ENCODE measurements at places on chromosomes 5 and 9.
A peak's percentile ranks its signal among the peaks of the same experiment; 100 is the strongest.

- DNase-seq, result no peak
Observed at GRCh38 chr5:14143546-14143840, 351 bp downstream of the TRIO start.

- DNase-seq, result no peak
Observed at GRCh38 chr5:93924628-93925027, 183.2 kb upstream of the POU5F2 start.

GRCh38 chr9:124834591-124834990 is 18.7 kb upstream of the WDR38 start:
- DNase-seq, result no peak

- DNase-seq, result no peak
Observed at GRCh38 chr9:97572892-97573365, 60.2 kb downstream of the TSTD2 start.

- DNase-seq, result no peak
Observed at GRCh38 chr5:142445266-142445665, 120.4 kb upstream of the SPRY4 start.

GRCh38 chr9:76744336-76744735 is 19.9 kb upstream of the PCA3 start:
- no peak for DNase-seq

DNA sequence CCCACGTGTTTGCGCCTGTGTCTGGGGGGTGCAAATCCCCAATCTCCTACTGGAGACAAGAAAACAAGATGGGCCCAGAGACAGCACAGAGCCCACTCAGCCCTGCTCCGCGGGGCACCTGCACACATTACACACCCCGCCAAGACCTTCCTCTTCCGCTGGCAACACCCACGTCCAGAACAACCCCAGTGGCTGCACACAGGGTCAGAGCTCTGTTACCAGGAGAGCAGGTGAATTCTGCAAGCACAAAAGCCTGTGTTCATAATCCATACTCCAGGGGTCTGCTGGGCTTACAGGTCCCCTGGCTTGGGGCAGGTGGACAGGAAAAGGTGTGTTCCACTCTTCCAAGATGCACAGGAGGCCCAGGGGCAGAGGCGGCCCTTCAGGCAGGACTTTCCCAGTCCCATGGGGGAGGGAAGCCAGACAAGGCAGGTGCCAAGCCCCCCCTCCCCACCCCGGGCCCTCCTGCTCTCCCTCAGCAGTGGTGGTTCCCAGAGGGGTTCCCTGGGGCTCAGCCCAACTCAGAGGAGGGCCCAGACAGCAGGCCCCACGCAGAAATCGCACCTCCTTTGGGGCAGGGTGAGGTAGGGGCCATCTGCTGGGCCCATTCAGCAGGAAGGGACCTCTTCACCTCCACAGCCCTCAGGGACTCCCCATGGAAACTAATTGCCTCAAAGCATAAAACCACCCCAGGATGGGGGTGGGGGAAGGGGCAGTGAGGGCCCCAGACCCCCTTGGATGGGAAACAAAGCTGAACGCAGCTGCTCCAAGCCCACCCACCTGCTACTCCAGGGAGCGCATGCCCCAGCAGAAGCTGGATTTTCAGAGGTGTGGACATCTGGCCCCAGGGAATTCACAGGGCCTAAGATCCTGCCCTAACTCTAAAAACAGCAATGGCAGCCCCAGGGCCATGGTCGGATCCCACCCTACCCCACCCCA is 105.3 kb downstream of the VAV2 start:
- DNase-seq, result no peak

- no peak for DNase-seq
Observed at GRCh38 chr9:34034698-34035065, 14.0 kb downstream of the UBAP2 start.

- no peak for DNase-seq
Observed at GRCh38 chr5:154365823-154366222, 80.0 kb upstream of the SAP30L start.

GRCh38 chr5:3110371-3110770 is 358.9 kb upstream of the IRX2 start:
- no peak for DNase-seq

DNA sequence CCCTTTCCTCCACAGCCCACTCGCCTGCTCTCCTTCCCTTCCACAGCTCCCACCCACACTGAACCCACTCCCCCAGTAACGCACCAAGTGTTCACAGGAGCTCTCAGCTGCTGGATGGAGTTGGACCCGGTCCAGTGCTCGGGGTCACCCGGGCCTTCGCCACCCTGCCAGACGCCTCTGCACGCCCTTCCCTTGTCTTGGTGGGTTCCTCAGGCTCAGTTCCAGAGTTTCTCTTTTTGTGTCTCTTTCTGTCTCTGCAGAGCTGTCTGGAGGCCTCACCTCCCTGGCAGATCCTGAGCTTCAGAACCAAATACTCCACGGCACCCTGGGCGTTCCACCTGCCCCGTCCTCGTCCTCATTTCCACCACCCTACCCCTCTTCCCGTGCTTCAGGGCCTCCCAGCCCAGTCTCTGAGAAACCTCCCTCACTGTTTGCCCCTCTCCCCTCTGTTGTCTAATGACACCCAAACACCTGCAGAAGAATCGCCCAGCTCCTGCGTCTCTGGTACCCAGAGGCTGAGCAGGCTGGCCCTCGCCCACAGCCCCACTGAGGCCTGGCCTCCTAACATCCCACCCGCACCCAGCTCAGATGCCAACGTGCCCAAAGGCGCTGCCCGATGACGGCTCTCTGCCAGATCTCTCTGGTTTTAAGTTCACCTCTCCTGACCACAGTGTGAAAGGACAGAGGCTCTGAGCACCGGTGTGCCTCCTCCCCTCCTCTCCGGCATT is 74.3 kb downstream of the COL23A1 start:
- DNase-seq, result no peak

- DNase-seq, result no peak
Observed at GRCh38 chr5:116497631-116498030, 77.0 kb downstream of the SEMA6A start.

- DNase-seq, result no peak
Observed at GRCh38 chr5:9283021-9283420, 262.9 kb downstream of the SEMA5A start.

- no peak for DNase-seq
Observed at GRCh38 chr5:97021416-97021815, 85.5 kb downstream of the LNPEP start.

DNA sequence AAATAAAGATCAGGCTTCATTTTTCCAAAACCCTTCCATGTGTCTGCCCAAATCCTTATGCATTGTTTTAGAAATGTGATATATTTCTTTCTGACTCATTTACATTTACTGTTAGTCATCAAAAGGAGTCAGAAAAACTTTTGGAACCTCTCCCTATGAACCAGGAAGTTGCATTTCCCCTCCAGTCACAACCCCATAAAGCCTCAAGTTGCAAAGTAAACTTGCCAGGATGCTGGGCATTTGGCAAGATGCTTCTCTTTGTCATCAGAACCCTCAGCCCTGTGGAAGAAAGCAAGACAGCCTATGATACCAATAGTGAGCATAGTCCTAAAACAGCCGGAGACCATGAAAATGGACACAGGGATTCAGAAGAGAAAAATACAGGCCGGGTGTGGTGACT is 84.2 kb downstream of the MUSK start:
- DNase-seq, result no peak

GRCh38 chr5:178499352-178499751 is 90.8 kb downstream of the COL23A1 start:
- no peak for DNase-seq

GRCh38 chr9:112050544-112051475 is 124.3 kb downstream of the SUSD1 start:
- DNase-seq, result no peak

GRCh38 chr5:156934450-156935211 is 28.4 kb downstream of the TIMD4 start:
- DNase-seq, result peak; percentile 51

GRCh38 chr9:21402386-21403251 is 6.3 kb upstream of the IFNA8 start:
- DNase-seq, result no peak

DNA sequence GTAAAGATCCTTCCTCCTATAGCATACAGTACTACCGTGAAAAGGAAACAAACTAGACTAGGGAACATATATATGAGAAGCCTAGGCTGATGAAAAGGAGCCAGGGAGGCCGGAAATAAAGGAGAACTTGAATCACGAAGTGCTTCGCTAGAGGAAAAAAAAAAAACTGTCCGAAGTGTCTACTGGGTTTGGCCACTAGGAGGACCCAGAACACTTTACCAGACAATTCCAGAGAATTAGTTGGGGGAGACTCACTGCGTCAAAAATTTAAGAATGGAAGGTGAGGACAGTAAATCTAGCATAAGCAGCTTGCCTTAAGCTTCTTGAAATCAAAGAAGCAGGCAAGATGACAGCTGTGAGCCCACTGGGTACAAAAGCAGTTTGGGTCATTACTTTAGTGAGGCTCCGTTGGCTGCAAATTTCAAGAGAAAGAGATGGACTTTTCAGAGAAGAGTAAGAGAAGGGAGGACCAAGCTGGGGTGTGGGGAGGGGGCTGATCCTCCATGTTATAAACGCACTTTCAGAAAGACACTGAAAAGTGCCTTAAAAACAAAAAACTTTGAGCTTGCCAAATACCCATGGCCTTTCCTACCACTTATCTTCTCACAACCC is 47.4 kb downstream of the P4HA2 start:
- no peak for DNase-seq

DNA sequence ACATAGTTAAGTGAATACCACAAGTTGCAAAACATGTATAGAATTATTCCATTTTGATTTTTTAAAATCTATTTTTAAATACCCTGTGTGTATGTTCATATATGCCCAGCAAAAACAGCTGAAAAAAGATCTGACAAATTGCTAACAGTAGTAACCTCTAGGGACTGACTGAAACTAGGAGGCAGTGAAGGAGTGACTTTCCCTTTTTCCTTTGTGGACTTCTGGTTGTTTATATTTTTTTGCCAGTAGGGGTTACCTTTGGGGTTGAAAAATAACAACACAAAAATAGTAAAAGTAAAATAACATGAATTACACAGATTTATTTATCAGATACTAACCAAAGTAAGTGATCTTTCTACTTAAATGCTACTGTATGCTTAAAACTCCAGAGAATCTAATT is 2.9 kb downstream of the MEGF9 start:
- no peak for DNase-seq

- no peak for DNase-seq
Observed at GRCh38 chr9:2233274-2233673, 218.1 kb downstream of the SMARCA2 start.

DNA sequence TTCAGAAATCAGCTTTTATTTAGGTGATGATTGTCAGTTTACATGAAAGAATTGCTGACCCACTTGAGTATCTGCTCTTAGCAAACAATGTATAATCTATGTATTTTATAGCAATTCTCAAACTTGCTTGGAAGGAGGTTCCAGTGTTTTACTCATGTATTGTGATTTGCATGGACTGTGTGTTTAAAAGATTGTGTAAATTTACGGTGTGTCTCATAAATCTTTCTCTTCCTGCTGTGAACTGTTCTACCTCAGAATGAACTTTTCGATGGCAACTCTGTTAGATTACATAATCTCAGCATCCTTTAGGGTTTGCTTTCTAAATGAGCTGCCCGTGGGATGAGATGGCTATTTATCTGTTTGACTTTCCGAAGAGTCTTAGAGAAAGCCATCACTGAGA is 122.5 kb downstream of the MEF2C start:
- no peak for DNase-seq

- no peak for DNase-seq
Observed at GRCh38 chr9:34650816-34651215, 1.2 kb upstream of the IL11RA start.

DNA sequence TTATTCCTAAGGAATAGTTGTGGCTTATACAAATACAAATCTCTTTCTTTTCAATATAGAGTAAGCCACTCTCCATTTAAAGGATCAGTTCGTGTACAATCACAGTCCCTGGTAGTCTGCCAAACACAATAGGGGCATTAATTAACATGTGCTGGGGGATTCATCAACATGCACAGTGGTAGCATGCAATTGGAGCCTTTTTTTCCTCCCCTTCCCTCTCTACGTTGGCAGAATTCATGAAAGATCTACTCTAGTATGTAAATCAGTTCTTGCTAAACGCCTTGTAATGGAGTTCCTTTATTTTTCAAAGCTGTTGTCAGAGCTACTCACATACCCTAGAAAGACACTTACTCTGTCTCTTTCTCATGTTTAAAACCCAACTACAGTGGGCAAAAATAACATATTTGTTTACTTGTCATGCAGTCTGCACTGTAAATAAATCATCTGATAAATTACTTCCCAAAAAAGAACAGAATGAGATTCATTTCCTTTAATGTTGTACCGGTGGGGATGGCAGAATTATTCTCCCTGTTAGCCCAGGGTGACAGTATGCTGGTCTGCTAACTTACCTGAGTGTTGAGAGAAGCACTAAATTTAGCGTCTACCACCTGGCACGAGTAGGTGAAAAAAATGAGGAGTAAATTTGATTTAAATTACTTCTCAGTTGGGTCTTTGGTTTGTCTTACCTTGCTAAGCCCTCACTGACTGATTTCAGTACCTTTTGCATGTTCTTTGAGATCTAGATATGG is 341.5 kb upstream of the CCNH start:
- no peak for DNase-seq

GRCh38 chr5:135371622-135372232 is 27.3 kb downstream of the MACROH2A1 start:
- DNase-seq, result no peak

- no peak for DNase-seq
Observed at GRCh38 chr5:85663708-85664031, 954.1 kb upstream of the COX7C start.

DNA sequence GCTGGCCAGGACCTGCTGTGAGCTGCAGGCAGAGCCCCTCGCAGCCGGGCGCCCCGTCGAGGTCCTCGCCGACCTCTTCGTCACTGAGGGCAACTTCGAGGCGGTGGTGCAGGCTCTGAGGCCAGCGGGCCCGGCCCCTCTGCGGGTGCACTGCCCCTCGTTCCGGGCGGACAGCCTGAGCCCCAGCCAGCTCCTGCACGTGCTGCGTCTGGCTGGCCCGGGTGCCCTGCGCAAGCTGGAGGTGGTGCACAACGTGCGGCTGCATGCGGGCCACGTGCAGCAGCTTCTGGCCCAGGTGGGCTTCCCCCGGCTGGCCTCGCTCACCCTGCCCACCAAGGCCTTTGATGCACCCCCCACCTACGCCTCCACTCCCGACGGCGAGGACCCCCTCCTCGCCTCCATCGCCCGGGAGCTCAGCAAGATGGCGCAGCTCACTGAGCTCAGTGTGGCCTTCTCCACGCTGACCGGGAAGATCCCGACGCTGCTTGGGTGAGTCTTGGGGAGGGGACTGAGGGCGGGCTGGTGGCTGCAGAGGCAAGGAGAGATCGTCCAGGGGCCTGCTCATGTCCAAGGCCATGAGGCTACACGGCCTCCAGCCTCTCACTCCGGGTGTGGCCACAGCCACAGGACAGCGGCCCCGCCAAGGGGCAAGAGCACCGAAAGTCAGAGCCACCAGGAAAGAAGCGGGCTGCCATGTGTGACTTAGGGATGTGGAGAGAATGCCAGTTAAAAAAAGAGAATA is 825 bp downstream of the LRRC14B start:
- no peak for DNase-seq

- no peak for DNase-seq
Observed at GRCh38 chr9:98500337-98500919, 208.3 kb downstream of the GABBR2 start.

- DNase-seq, result no peak
Observed at GRCh38 chr9:114697951-114698351, 16.0 kb upstream of the TEX48 start.

- no peak for DNase-seq
Observed at GRCh38 chr9:77598991-77599390, 49.1 kb downstream of the GNA14 start.
